ENCODE measurements at places on chromosomes 7 and 10.

DNA sequence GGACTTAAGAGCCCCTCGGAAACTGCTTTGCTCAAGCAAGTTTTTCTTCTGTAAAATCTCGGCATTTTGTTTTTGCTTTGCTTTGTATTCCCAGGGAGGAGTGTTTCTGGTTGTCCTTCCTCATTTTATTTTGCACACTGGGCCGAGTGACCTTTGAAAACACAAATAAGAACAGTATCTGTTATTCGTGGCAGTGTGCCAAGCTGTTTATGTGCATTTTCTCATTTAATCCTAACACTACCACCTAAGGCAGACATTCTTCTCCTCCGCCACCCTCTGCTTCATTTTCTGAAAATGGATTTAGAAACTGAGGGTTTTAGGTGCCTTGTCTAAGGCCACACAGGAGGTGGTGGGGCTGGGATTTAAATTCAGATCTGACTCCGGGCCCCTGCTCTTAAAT lies 218.5 kb downstream of the TCF7L2 start:
- no peak for DNase-seq

DNA sequence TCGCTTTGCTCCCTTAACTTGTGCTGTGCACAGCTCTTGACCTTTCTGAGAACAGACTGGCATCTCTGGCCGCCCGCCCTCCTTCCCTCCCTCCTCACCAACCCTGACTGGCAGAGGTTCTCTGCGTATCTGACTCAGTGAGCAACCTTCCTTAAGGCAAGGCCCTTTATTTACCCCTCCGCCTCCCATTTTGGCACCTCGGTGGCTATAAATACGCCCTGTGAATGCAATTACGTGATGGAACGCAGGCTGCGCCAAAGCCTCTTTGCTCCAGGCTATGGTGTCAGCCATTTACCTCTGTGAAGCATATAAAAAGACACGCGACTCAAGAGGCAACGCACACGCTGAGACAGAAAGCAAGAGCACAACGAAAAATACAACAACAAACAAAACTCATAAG lies 764.3 kb downstream of the SUGCT start:
- no peak for DNase-seq

GRCh38 chr7:38855867-38856266 lies 53.1 kb downstream of the VPS41 start:
- peak; percentile 29 for DNase-seq

- DNase-seq = no peak
These were observed 3.3 kb upstream of the MTERF1 start for GRCh38 chr7:91883676-91884362.

DNA sequence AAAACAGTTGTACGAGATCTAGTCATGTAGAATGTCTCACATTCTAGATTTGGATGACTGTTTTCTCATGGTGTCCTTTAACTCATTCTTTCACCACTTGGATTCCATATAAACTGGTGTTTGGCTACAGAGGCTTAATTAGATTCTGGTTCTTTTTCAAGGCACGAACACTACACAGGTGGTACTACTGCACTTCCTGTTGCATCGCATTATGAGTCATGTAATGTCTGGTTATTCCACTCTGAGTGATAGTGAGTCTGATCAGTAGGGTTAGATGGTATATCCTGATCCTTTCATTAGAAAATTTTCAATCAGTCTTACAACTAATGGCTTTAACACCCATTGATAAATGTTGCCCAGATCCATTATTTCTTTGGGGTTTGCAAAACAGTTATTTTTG lies 11.2 kb upstream of the AKAP9 start:
- DNase-seq = no peak

GRCh38 chr7:158606671-158607424 lies 19.2 kb upstream of the PTPRN2 start:
- DNase-seq = no peak
